ENCODE measurements at places on chromosomes 12 and 14. TPM values are rescaled to one million over a fixed set of nuclear protein-coding genes. Genes with fewer than 3 reads are reported as not detected.

DNA sequence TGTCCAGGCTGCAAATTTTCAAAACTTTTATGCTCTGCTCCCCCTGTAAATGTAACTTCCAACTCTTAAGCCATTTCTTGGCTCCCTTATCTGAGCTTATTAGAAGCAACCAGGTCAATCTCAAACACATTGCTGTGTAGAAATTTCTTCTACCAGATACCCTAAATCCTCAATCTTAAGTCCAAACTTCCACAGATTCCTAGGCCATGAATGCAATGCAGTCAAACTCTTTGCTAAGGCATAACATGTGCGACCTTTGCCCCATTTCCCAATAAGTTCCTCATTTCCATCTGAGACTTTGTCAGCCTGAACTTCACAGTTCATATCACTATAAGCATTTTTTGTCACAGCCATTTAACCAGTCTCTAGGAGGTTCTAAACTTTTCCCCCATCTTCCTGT is 64.5 kb downstream of the TMTC3 start:
- DNase-seq = no peak

GRCh38 chr12:122076743-122077495 is 1.6 kb upstream of the MLXIP start:
- DNase-seq = no peak

GRCh38 chr14:94921882-94922585 is 152.1 kb upstream of the GSC start:
- DNase-seq = peak; percentile 78

- no peak for DNase-seq
Observed at GRCh38 chr12:87338681-87339080, 690.5 kb downstream of the C12orf50 start.

DNA sequence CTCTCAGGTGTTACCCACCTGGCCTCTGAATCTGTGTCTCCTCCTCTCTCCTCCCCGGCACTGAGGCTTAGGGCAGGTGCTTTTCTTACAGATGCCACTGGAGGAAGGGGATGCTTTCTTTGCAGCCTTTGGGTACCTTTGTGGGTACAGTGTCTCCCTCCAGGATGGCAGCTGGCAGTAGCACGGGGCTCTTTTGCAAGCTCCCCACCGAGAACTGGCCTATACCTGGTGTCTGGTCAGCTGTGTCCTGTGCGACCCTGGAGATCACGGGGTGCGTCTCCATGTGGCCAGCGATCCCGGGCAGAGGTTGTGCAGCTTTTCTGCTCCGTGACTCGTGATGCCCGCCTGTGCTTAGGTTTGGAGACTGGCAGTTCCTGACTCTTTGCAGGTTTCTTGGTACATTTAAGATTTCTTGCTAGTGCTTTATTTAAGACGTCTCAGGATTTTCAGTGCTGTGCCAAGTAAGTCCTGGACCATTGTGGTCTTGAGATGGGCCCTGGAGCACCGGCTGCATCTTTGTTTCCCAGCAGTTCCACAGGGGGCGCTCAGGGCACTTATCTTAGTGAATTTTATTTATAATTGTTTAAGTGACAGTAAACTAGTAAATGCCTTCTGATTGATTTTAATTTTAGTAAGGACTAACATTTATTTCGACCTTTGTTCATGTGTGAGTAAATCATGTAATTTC is 68.9 kb downstream of the DDX51 start:
- no peak for DNase-seq

DNA sequence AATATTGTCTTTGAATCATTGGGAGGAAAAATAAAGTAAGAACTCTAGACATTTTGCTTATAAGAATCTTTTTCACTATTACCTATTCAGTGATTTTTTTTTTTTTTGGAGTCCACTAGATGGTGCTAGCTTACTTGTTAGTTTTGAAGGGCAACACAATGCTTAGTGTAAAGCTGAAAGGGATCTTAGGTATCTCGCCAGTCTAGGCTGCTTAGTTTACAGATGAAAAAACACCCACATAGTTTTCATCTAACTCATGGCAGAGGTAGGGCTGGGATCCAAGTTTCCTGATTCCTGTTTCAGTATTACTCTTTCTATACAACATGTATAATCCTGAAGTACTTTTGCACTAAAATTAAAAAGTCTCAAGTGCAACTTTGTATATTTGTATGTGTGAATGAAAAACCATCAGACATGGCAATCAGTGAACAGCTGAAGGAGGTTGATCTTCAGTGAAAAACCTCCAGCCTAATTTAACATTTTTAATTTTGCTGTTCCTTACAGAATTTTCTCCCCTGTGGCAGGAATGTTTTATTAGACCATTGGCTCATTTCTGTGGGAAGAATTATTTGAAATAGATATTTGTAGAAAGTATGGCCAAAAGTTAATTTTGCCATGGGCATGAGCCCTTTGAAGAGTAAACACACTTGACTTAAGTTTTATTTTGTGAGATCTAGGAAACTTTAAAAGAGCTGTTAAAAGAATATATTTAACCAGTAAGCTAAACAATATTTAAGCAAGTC is 40.7 kb downstream of the LRRIQ1 start:
- peak; percentile 17 for DNase-seq

GRCh38 chr12:7645395-7646177 is 20.1 kb downstream of the APOBEC1 start:
- DNase-seq = peak; percentile 10

DNA sequence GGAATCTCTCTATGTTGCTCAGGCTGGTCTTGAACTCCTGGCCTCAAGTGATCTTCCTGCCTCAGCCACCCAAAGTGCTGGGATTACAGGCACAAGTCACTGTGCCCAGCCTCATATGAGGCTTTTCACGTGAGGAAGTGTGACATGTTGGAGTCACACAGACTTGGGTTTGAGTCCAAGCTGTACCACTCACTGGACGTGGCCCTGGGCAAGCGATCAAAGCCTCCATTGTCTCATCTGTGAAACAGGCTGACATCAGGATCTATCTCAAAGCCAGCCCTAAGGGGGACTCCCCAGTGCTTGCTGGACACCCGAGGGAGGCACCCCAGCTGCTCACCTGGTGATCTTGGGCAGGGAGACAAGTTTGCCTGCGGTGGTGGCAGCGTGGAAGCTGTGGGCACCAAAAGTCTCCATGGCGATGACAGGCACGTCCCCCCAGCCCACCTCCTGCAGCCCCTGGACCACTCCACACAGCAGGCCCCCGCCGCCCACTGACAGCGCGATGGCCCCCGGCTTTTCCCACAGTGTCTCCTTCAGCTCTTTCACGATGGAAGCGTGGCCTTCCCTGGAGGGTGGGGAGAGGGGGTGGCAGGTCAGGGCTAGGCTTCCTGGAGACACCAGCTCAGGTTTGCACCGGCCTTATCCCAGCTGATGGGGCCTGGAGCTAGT is 6.7 kb downstream of the SDS start:
- no peak for DNase-seq

GRCh38 chr12:2287589-2287988 is 234.8 kb downstream of the CACNA1C start:
- no peak for DNase-seq

The HOMEZ gene
- total RNA-seq = 4.0 TPM

The LMNTD1 gene
- total RNA-seq = 1.2 TPM

The MYO1A gene
- 0.69 TPM for total RNA-seq

The SPTLC2 gene
- total RNA-seq = 23.1 TPM

The TAS2R46 gene
- 7.0 TPM for total RNA-seq

The DACT1 gene
- total RNA-seq = 24.3 TPM

The FOXN4 gene
- total RNA-seq = 0.10 TPM

The ANKRD33 gene
- not detected for total RNA-seq
